CD4-positive, alpha-beta T cell treated with Interleukin-12 subunit alpha and Interleukin-12 subunit beta, for 1 hour (primary cell): ENCODE measurements at places on chromosomes 6 and 20.

DNA sequence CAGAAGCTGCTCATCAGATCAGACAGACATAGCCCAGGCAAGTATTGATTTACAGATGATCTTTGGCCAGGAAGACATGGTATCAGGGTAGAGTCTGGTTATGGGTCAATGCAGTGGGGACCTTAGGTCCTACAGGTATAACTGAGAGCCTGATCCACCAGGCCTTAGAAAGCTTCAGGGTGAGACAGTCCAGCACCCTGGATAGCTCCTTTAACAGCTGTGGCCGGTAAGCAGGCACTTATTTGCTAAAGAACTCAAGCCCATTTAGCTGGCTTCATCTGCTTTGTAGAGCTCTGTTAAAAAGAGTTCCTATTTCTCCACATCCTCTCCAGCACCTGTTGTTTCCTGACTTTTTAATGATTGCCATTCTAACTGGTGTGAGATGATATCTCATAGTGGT is 39.6 kb downstream of the ESR1 start:
- DNase-seq = no peak

- peak; percentile 71 for DNase-seq
Observed at GRCh38 chr6:112163295-112164257, 76.2 kb downstream of the FAM229B start.

DNA sequence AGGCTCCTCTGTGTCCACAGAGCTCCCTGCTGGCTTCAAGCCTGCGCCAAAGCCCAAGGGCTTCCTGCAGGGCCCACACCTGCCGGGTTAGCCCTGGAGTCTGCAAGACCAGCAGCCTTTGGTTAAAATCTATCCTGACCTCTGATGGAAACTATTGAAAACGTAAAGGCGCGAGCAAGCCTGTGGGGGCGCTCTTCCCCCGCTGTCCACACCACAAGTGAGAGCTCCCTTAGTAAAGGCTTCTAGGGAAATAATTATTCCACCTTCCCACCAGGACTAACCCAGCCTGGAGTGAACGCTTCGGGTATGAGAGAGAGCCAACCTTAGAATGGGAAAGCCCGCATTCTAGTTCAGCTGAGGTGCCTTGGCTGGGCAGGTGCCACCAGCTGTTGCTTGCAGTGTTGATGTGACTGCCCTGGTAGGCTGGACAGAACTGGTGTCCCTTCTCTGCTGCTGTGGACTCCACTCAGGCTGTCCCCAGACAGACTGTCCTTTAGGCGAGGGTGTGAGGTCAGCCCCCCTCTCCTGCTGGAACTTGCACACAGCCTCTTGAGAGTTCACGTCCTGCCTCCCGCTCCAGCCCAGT is 68.7 kb downstream of the SYTL3 start:
- DNase-seq = no peak

DNA sequence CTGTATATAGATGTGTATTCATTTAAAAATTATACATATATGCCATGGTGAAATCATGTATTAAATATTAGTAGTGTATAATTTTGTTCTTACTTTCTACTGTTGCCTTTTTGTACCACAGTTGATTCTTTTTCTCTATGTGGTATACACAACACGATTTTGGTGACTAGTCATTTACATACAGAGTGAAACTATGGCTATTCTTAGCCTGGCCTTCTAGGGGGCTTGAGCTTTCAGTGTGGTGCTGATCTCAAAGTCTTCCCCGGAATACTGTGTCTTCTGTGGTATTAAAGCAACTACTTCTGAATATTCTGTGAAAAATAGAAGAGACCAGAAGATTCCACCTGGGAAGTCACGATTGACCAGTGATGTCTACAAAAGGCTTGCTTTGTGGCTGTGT is 301.9 kb downstream of the UTRN start:
- no peak for DNase-seq

- DNase-seq = no peak
Observed at GRCh38 chr6:16871047-16871446, 109.8 kb upstream of the ATXN1 start.

- no peak for DNase-seq
Observed at GRCh38 chr6:100382031-100382430, 82.7 kb downstream of the SIM1 start.

GRCh38 chr6:46828939-46829338 is 35.8 kb downstream of the MEP1A start:
- no peak for DNase-seq

- DNase-seq = no peak
Observed at GRCh38 chr6:41763470-41763869, 16.2 kb downstream of the FRS3 start.

DNA sequence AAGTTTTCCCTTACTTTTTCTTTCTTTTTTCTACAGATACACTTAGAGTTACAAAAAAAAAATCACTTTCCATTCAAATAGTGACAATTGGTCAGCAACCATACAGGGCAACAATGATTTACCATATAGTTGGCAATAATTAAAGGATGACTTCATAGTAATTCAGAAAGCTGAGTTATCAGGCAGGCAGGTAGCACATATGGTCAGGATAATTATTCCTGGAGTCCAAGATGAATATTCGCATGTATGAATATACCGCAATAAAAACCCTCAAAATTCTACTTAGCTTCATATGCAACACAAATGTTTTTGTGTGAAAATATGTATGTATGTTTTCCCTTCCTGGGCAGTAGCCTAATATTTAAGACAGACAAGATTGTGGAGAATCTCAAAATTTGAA is 34.5 kb downstream of the COL19A1 start:
- DNase-seq = no peak

- no peak for DNase-seq
Observed at GRCh38 chr6:133240511-133241085, 559 bp upstream of the EYA4 start.

DNA sequence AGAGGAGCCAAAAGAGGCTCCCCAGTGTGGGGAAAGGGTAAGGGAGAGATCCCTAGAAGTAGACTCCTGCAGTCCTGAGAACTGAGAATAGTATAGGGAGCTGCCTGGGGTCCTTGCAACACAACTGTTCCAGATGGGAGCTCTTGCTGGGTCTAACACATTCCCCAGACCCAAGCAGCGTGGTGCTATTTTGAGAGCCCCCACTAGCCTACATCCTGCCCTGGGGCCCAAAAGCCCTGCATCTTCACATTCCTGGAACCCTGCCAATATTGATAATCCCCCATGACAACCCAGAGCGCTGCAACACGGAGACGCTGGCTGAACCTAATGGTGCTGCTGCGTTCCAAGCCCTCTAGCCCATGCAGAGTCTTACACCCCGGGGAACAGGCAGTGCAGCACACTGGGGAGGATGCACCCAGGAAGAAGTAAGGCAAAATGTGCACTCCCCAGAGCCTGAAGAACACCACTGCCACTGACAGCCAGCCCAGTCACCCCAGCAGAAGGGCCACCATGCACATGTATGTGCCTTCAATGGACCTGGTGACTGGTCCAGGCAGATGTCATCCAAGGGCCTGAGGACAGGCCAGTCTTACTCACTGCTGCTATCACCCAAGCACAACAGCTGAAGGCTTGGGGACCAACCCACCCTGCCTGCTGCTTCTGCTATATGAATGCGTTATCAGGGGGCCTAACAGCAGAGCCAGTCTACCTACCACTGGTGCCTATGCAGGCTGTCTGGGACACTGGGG is 7.0 kb upstream of the RNF217 start:
- no peak for DNase-seq

DNA sequence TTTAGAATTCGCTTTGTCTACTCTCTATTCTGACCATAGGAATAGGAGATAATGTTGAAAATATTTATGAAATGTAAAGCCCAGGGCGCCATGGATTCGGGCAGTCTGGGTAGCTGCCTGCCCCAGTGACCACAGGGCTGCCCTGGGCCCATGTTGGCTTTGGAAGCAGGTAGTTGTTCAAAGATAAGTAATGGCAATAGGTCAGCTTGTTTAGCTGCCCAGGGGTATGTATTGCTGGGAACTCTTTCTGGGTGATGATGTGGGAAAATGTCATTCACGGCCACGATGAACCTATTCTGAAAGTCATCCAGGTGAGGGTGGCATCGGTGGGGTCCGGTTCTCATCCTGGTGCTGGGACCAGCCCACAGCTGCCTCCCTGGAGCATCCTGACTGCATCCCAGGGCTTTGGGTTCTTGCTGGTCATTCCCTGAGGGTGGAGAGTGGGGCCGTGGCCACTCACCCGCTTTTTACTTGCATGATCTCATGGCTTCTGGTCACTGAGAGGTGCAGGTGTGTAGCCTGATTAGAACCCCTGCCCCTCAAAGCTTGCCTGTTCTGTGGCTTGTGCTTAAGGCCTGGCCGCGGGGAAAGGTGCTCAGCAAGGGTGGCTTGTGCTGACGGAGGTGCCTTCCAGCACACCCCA is 102.8 kb downstream of the ERMARD start:
- DNase-seq = no peak

DNA sequence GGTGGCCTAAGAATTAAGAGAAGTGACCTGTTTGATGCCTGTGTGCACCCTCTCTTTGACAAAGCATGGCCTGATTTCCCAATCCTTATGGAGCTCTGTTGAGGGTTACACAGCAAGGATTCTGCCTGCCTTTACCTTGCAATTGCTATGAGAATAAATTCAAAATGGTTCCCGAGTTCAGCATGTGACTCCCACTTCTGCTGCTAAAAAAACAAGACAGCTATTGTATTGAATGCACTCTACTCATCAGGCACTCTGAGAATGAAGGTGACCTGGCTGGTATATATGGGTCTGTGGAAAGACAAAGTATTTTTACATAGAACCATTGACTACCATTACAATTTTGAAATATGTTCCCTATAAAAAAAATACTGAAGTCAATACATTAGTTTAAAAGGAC is 190.3 kb downstream of the ATXN1 start:
- DNase-seq = no peak

- DNase-seq = no peak
Observed at GRCh38 chr6:22364306-22364705, 67.5 kb upstream of the PRL start.

GRCh38 chr6:34340906-34341480 is 51.5 kb downstream of the NUDT3 start:
- DNase-seq = no peak

GRCh38 chr20:56628873-56629463 is at the start of gene TFAP2C:
TFAP2C (plus strand) TSS chr20:56629306; CDS start chr20:56629545, 239 bp downstream.
- no peak for DNase-seq

GRCh38 chr6:159915397-159915796 is 24.6 kb downstream of the MAS1 start:
- DNase-seq = no peak

DNA sequence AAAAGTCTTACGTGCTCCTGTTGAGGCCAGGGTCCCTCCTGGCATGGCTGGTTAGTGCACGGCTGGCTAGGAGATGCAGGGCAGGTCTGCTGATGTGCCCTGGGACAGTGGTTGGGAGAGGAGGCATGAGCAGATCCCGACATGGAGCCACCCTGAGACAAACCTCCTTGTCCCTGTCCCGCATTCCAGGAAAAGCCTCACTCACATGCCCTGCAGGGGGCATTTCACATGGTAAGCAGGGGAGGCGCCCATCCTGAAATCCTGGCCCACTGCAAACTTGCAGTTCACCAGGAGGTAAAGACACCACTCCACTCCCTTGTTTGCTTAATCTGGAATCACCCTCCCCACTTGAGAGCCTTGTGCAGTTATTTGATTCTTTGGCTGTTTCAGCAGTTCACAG is 116.7 kb upstream of the SLC24A3 start:
- DNase-seq = no peak

- DNase-seq = no peak
Observed at GRCh38 chr20:62475027-62475771, 596 bp downstream of the GATA5 start.

GRCh38 chr20:63382551-63383300 is 21.6 kb upstream of the CHRNA4 start:
- DNase-seq = no peak

DNA sequence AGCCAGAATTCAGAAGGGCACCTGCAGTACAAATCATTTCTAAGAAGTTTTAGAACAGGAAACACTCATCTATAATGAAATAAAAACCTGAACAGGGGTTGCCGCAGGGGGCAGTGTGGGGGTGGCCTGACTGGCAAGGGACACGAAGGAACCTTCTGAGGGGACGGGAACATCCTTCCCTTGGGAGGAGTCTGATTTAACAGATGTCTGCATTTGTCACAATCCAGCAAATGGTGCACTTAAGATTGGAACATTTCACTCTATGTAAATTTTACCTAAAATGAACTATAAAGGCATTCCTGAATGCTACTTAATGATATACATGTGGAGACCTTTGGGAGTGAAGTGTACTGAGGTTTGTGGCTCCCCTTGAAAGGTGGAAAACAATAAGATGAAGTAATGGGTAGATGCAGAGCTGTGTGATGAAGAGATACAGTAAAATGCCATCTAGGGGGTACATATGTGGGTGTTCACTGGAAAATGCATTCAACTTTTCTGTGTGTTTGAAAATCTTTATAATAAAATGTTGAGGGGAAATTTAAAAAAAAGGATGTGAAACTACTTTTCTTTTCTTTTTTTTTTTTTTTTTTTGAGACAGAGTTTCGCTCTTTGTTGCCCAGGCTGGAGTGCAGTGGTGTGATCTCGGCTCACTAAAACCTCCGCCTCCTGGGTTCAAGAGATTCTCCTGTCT is 89.5 kb downstream of the SNX5 start:
- no peak for DNase-seq
